ENCODE measurements at places on chromosomes 11 and 22. TPM values are rescaled to one million over a fixed set of nuclear protein-coding genes. Genes with fewer than 3 reads are reported as not detected.

DNA sequence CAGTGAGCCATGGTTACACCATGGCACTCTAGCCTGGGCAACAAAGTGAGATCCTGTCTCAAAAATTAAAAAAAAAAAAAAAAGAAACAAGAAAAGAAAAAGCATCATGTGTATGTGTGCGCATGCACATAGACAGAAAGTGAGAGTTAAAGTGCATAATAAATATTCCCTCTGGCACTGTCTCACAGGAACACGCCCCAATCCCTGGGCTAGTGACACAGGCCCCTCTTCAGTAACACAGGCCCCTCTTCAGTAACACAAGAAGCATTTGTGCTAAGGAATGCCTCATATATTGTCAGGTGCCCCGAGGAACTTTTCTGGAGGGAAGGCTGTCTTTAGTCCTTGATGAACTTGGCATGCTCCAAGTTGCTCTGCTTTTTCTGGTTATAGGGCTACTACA lies 57.5 kb downstream of the RPL27A start:
- DNase-seq: no peak
- no peaks in the 10 kb centered on the region for H3K27me3 ChIP-seq
- peaks cover 36% of the 10 kb centered on the region for H3K36me3 ChIP-seq

Gene GANAB
- 92.8 TPM for total RNA-seq

GRCh38 chr11:124344346-124344745 lies 24.3 kb upstream of the OR8D2 start:
- H3K4me3 ChIP-seq: no peak overlapping the region
- no peaks in the 10 kb centered on the region for H3K4me1 ChIP-seq
- H3K27me3 ChIP-seq: no peaks in the 10 kb centered on the region
- H3K36me3 ChIP-seq: no peaks in the 10 kb centered on the region
- no peak for DNase-seq

GRCh38 chr11:60069450-60069849 lies 13.0 kb downstream of the MS4A3 start:
- no peak overlapping the region for H3K4me3 ChIP-seq
- no peaks in the 10 kb centered on the region for H3K36me3 ChIP-seq
- no peaks in the 10 kb centered on the region for H3K27me3 ChIP-seq
- DNase-seq: no peak

- peaks cover 21% of the 10 kb centered on the region for H3K4me1 ChIP-seq
- H3K4me3 ChIP-seq: no peak overlapping the region
- H3K27ac ChIP-seq: no peak overlapping the region
- DNase-seq: peak; percentile 16
Measured at GRCh38 chr11:69981119-69981784, 96.9 kb upstream of the ANO1 start.

GRCh38 chr22:21622011-21622918 lies 7.6 kb downstream of the YDJC start:
- H3K4me1 ChIP-seq: peaks cover 35% of the 10 kb centered on the region
- DNase-seq: peak; percentile 62
- no peaks in the 10 kb centered on the region for H3K27me3 ChIP-seq
- no peak overlapping the region for H3K27ac ChIP-seq

DNA sequence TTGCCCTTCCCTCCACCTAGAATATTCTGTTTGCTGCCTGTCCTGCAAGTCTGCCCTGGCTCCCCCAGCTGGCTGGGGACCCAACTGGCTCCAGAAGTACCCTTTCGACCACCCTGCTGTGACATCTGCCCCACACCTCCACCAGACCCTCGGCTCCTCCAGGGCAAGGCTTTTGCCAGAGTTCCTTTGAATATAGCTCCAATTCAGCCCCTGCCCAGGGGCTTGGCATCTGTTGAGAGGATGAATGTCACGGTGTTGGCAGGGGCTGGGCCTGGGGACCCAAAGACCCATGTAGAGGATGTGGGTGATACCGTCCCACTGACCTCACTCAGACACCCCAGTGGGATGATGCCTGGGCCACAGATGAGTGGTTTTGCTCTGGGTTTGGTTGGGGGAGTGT lies 4.0 kb downstream of the NLRP6 start:
- H3K4me1 ChIP-seq: peaks cover 6% of the 10 kb centered on the region
- H3K27me3 ChIP-seq: peaks cover 86% of the 10 kb centered on the region
